ENCODE measurements at places on chromosomes 13 and 19.

- no peak for DNase-seq
Measured at GRCh38 chr13:46753137-46753536, 43.8 kb downstream of the ESD start.

- DNase-seq, result no peak
Measured at GRCh38 chr19:27392027-27392632, 1820.8 kb downstream of the UQCRFS1 start.

DNA sequence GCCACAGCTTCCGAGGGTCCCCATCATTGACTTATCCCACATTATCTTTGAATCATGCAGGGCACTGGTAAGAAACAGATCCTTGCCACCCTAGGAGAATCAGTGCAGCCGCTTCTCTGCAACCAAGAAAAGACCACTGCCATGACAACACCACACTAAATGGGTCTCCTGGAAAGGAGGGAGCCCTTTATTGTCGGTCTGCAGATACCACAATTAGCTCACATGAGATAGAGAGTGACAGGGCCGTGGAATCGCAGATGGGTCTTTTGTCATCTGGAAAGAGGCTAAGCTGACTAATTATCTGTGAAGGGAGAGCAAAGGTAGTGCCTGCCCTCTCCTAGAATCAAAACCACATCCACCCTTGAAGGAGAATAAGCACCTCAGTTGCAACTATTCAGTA lies 178.3 kb upstream of the MYO16 start:
- no peak for DNase-seq

DNA sequence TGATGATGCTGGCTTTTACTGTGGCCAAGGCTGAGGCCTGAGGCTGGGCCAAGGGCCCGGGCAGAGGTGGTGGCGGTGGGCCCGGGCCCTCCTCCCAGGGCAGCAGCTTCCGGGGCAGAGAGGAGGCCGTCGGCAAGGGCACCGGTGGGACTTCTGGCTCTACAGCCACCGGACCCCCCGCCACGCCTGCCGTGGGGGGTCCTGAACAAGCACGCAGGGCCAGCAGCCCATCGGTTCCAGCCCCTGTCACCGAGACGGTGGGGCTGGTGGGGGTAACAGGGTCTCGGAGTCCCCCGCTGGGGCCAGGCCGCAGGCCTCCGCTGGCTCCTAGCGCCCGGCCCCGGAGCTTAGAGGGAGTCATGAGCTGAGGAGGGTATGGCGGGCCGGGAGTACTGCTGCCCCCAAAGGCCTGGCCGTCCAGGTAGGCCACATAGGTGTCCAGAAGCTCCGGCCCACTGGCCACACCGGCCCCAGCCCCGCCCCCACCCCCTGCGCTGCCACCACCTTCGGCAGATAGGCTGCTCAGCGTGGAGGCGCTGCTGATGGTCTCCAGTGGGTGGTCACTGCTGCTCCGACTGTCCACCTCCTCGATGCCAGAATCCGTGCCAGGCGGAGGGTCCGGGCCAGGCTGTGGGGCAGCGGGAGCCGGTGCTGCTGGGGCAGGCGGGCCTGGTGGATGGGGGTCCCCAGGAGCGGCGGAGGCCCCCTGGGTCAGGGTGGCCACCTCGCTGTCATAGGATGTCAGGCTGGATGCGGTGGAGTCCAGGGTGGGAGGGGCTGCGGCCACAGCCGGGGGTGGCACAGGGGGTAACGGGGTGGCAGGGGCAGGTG lies 17.3 kb downstream of the C19orf81 start:
- DNase-seq, result no peak

DNA sequence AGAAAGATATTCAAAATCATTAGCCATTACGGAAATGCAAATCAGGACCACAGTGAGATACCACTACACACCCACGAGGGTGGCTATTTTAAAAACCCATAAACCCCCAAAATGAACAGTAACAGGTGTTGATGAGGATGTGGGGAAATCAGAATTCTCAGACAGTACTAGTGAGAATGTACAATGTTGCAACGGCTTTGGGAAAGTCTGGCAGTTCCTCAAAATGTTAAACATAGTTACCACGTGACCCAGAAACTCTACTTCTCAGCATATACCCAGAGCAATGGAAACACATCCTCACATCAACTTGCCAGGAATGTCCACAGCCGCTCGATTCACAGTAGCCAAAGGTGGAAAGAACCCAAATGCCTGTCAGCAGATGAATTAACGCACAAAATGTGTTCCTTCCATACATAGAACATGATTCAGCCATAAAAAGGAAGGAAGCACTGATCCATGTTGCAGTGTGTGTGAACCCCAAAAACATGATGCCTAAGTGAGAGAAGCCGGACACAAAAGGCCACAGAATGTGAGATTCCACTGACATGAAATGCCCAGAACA lies 7.0 kb downstream of the PLVAP start:
- DNase-seq, result no peak

DNA sequence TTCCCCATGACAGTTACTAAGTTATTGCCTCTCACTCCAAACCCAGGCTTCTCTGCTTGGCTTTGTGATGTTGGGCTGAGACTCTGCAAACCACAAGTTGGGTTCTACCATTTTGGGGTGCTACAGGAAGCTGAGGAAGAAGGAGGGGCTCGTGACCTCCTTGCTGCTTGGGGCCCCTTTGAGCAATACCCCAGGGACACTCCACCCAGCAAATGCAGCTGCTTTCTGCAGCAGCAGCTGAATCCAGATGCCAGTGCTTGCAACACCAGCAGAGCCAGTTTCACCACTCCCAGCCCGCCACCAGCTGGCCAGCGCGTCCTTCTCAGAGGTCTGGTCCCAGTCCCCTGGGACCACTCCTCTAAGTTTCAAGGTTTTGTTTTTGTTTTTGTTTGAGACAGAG lies 22.0 kb upstream of the UBAC2 start:
- no peak for DNase-seq

DNA sequence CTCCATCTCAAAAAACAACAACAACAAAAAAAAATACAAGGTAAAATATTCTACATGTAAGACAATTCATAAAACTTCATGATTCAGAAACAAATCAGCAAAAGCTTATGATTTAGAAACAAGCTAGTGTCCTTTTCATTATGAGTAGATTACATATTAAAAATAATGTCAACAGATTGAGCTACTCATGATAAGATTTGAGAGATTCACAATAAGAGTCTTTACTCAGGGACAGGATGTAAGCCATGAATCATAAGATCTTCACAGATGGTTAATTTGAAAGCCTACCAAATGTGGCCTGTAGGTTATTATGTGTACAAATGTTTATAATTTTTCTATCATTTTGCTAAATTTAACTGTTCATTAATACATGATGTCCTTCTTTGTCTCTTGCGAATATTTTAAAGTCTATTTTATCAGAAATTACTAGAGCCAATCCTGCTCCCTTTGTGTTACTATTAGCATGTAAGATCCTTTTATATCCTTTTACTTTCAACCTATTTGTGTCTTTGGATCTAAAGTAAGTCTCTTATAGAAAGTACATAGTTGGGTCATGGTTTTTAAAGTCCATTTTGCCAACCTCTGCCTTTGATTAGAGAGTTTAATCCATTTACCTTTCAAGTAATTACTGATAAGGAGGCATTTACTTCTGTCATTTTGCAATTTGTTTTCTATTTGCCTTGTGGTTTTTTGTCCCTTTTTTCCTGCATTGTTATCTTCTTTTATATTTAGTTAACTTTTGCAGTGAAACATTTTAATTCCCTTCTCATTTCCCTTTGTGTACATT lies 68.3 kb upstream of the RXFP2 start:
- DNase-seq, result no peak

DNA sequence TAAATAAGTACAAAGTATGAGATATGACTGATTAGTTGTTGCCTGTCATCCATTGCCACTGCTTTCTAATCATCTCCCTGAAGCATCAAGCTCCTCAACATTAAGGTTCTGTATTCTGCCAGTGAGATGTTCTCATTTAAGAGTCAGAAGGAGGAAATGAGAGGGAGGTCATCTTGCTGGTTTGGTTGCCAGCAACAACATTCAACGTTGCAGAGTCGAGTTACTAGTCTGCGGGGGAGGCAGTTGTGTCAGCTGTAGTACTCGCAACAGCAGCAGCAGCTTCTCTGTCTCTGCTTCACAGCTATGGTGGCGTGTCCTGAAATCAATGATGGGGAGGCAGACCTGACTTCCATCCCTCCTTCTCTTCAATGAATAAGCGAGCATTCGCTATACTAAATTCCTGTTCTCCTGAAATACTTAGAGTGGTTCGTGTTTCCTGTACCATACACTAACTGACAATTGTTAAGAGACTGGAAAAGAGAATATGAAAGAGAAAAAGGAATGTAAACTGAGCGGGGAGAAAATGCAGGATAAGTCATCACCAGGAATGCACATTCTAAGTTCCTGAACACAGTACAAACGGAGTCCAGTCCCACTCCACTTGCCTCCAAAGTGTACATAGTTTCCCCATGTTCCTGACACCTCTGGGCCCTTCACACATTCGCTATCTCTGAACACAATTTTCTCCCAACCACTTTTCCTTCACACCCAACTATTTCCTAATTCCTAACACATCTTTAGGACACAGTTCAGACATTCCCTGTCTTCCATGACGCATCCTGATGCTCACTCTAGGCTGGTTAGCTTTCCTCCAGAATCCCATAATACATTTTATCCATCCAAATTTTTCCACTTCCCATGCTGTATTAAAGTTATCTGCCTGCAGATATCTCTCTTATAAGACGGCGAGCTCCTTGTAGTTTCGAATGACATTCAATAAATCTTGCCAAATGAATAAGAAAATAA lies 263.0 kb downstream of the KLF12 start:
- DNase-seq, result no peak

- DNase-seq, result no peak
Measured at GRCh38 chr13:60619461-60619860, 222.4 kb downstream of the TDRD3 start.

- no peak for DNase-seq
Measured at GRCh38 chr13:23384111-23384510, 49.4 kb downstream of the SACS start.

DNA sequence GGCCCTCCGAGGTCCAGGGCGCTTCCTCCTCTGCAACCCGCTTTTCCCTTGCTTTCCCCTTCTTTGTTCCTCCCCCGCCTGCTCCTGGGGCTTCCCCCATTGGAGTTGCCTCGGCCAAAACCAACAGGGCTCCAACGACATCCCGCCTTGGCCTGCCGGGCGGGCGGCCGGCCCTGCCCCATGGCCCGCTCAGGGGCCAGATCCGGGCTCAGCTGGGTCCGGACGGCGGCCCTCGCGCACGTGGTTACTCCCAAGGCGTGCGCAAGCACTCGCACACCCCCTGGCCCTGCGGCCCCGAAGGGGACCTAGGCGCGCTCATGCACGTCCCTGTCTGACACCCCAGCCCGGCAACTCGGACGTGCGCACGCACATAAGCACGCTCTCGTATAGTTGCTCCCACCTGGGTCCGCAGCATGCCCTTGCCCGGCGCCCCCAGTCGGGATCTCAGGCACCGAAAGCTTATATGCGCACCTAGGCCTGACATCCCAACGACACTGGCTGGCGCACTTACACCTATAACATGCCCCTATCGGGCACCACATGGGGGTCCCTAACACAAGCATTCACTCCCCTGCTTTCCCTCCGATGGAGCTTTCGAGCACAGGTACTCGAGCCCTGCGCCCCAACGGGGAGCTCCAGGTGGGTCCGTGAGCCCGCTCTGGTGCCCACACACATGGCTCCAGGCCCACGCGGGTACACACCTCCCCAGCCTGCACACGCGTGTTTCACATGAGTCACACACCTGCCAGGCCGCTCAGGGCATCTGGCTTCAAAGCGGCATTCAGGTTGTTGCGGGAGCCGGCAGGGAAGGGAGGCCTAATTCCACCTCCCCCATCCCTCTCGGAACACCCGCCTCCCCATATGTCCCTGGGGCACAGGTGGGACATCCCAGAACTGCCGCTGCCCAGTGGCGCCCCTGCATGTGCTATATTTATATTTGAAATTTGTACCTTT lies 15.0 kb downstream of the NFIX start:
- DNase-seq, result no peak

- no peak for DNase-seq
Measured at GRCh38 chr19:47144630-47145029, 14.0 kb downstream of the SAE1 start.

GRCh38 chr19:1113030-1113985 lies 9.5 kb downstream of the GPX4 start:
- peak; percentile 86 for DNase-seq

GRCh38 chr13:32829676-32830335 lies 186.4 kb upstream of the KL start:
- no peak for DNase-seq

GRCh38 chr19:55016017-55016416 lies 22.0 kb downstream of the GP6 start:
- DNase-seq, result no peak

GRCh38 chr13:82412749-82413148 lies 1469.5 kb downstream of the SLITRK1 start:
- no peak for DNase-seq

GRCh38 chr13:96636001-96636709 lies 358.1 kb downstream of the OXGR1 start:
- no peak for DNase-seq

DNA sequence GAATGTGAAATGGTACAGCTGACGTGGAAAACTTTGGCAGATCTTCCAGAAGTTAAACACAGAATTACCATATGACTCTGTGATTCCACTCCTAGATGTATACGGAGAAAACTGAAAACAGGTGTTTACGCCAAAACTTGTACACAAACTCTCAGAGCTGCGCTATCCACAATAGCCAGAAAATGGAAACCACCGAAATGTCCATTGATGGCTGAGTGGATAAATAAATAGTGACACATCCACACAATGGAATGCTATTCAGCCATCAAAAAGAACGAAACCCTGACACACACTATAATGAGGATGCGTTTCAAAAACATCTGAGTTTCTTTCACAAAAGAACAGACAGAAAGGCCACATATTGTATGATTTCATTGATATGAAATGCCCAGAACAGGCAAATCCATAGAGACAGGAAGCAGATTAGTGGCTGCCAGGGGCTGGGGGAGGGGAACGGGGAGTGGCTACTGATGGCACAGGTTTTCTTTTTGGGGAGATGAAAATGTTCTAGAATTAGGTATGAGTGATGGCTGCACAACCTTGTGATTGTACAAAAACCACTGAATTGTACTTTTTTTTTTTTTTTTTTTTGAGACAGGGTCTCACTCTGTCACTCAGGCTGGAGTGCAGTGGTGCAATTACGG lies 33.0 kb downstream of the IL12RB1 start:
- no peak for DNase-seq

- DNase-seq, result no peak
Measured at GRCh38 chr19:19202707-19203011, 555 bp downstream of the NR2C2AP start.

- DNase-seq, result no peak
Measured at GRCh38 chr13:87919956-87920355, 248.8 kb downstream of the SLITRK5 start.

GRCh38 chr13:42380420-42381164 lies 108.6 kb downstream of the AKAP11 start:
- no peak for DNase-seq

- peak; percentile 16 for DNase-seq
Measured at GRCh38 chr19:24033963-24034342, 53.0 kb upstream of the ZNF254 start.

- no peak for DNase-seq
Measured at GRCh38 chr19:30659638-30660037, 287.5 kb downstream of the ZNF536 start.

- DNase-seq, result no peak
Measured at GRCh38 chr19:19420570-19421298, 15.3 kb downstream of the GATAD2A start.
